HepG2 (cell line): ENCODE measurements at places on chromosomes 4 and X.

DNA sequence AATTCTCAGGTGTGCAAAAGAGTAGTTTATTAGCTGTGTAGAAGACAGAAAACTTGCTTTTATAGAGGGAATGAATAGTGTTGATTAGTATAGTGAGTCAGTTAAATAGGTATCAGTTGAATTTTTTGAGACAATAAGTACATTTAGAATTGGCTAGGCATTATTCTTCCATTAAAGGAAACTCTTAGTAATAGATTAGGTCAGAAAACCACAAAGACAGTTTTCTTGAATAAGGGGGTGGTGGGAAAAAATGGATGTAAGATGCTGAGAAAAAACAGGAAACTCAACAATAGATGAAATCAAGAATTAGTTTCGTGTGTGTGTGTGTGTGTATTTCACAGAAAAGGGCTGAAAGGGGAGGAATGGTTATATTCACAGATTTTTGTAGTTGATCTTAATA is 16.8 kb downstream of the CD38 start:
- DNase-seq = no peak

- DNase-seq = peak; percentile 15
Observed at GRCh38 chr4:101835121-101835904, 44.8 kb downstream of the BANK1 start.

DNA sequence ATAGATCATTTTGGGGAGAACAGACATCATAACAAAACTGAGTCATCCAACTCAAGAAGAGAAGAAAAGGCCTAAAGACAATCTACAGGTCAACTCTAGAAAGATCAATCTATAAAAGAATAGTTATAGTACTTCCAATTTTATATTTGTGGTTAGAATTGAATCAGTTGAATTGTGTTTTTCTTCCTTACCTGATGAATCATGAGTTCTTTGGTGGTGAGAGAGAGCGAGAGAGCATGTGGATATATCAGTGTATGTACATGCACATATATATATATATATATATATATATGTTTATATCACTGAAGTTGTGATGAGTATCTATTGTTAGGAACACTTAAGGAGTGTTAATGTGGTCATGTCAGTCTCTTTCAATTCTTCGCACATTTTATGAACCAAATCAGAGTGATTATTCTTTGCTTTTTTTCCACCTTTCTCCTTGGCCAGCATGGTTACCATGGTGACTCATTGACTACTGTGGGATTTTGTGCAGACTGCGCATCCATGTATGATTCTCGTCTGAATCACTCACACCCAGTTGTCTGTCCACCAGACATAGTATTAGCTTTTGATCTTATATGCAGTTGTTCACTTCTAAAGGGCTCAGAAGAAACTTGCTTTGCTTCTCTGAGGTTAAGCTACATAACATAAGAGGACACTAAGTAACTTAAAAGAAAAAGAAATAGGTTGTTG is 90.4 kb upstream of the RAB40AL start:
- DNase-seq = no peak

DNA sequence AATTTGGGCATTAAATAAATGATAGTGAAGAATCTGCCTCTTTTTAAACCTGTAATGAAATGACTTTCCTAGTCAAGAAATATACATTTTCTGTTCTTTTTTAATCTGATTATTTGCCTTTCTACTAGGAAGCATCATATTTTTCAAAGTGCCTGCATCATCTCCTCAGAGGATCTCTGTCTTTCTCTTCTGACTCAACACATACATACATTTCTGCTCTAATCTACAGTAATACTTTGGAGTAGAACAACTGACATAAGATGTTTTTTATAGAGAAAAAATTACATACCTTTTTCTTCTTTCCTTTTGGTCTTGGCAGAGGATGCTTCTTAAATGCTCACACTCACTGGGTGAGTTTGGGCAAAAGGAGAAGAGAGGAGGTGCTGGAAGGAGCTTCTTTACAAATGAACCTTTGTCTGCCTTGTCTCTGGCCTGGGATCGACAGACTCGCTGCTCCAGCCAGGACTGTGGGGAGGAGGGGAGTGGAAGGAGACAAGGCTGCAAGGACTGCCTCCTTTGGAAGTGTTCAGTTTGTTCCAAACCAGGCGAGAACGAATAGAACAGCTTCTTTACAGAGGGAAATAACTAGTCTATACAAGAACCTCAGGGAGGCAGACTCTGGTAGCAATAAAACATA is at the start of gene SCRG1:
Gene SCRG1, minus strand, starts transcription at position 338 of the 637 bp plus-strand sequence. CDS start 7,702 bp downstream, outside the sequence.
- no peak for DNase-seq

GRCh38 chrX:9557521-9557920 is 92.7 kb downstream of the TBL1X start:
- peak; percentile 64 for DNase-seq

DNA sequence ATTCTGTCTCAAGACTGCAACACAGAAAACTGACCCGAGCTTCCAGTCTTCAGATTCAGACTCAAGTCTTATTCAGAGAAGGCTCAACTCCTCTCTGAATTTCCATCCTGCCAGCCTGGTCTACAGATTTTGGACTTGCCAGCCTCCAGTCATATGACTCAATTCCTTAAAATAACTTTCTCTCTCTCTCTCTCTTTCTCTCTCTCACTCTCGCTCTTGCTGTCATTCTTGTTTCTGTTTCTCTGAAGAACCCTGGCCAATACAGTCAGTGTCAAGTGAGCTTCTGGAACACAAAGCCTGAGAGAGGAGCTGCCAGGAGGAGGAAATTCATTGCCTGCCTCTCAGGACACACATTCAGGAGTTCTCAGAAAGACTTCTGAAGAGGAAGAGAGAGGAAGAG is 154.9 kb downstream of the PARM1 start:
- DNase-seq = no peak

DNA sequence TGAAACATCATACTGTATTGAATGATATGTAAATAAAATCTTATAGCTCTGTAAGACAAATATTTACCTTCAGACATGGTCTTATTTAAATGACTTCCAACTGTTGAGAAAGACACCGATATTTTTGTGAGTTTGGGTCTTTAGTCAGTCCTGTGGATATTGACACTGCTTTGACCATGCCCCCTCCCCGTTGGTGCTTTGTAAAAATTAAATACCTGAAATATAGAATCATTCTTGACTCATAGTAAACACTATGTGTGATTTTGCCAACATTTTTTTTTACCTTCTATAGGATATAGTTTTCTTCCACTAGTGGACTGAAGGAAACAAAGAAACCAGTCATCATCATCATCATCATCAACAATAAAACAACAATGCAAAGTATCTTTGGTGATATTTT is 114.3 kb upstream of the HS3ST1 start:
- DNase-seq = no peak

GRCh38 chr4:8304827-8305695 is 35.5 kb downstream of the HTRA3 start:
- no peak for DNase-seq

GRCh38 chrX:15160558-15161095 is 109.3 kb downstream of the ASB9 start:
- DNase-seq = no peak

- DNase-seq = no peak
Observed at GRCh38 chr4:70356185-70356584, 4.4 kb upstream of the SMR3A start.

GRCh38 chrX:2848871-2849301 is 20.2 kb downstream of the GYG2 start:
- peak; percentile 26 for DNase-seq
